Aorta (tissue), 5 donors: ENCODE measurements at places on chromosomes 16 and 17. TPM values are rescaled to one million over a fixed set of nuclear protein-coding genes. Genes with fewer than 3 reads are reported as not detected.
A peak's percentile ranks its signal among the peaks of the same experiment; 100 is the strongest.

DNA sequence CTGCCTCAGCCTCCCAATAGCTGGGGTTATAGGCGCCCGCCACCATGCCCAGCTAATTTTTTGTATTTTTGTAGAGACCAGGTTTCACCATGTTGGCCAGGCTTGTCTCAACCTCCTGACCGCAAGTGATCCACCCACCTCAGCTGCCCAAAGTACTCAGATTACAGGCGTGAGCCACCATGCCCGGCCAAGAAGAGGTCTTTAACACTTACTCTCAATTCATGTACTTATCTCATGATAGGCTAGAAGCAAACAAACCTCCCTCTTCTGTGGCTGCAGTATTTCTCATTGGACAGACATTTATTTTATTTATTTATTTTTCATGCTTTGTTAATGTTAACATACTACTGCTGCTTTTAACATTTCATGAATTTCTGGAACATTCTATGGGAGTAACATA lies 7.0 kb upstream of the NT5C start:
- no peak for DNase-seq

HOXB4 gene
- total RNA-seq, result 6.6 TPM

OR2C1 gene
- not detected for total RNA-seq

CDC6 gene
- 2.5 TPM for total RNA-seq

KRTAP2-1 gene
- total RNA-seq, result not detected

TEKT1 gene
- not detected for total RNA-seq

DNA sequence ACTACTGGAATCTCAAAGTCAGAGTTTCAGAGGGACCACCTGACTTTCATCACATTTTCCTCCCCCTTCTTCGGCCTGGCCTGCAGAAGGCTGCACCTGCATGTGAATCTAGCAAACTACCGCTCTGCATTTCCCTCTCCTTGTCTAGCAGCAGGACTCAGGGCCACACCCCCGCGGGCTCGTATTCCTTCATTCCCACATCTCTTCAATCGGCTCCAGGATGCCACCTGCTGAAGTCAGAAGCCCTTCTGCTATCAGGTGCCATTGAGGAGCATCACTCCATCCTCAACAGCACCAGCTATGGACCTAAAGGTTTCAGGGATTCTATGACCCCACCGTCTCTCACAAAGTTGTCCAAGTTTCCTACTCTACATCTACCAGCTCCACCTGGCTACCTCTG lies 169.5 kb downstream of the VPS53 start:
- no peak for DNase-seq

DNA sequence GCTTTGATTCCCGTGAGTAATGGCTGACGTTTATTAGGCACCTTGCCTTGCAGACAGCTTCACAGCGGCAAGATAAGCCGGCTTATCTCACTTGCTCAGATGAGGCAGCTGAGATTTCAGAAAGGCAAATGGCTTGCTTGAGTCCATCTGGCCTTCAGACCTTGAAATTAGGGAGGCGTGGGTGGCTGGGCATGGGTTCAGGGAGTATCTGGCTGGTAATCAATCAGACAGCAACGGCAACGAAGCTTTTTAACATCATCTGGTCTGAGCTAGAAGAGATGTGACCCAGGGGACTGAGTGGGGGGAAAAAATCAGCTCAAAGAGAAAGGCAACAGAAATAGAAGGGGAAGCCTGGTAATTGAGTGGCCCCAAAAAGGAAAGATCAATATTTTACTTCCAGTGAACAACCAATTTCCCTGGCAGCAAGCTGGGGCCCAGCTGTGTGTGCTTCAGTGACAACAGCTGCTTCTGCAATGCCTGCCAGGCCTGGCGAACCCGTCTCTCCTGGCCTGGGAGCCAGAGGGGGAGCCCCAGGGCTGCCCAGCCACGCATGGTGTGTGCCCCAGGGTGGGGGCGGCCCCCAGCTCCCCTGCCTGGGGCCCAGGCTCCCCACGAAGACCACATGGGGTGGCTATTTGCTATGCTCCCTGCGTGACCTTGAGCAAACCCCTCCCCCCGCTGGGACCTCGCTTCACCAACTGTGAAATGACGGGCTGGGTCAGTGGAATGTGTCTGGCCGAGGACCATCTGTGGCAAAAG lies 34.0 kb downstream of the RAB11FIP4 start:
- DNase-seq, result peak; percentile 46

LLGL2 gene
- total RNA-seq, result 9.7 TPM

- no peak for DNase-seq
These were observed 17.6 kb downstream of the APPBP2 start for GRCh38 chr17:60508384-60508980.

GRCh38 chr17:48442819-48443218 lies 12.8 kb upstream of the SKAP1 start:
- DNase-seq, result no peak

DNA sequence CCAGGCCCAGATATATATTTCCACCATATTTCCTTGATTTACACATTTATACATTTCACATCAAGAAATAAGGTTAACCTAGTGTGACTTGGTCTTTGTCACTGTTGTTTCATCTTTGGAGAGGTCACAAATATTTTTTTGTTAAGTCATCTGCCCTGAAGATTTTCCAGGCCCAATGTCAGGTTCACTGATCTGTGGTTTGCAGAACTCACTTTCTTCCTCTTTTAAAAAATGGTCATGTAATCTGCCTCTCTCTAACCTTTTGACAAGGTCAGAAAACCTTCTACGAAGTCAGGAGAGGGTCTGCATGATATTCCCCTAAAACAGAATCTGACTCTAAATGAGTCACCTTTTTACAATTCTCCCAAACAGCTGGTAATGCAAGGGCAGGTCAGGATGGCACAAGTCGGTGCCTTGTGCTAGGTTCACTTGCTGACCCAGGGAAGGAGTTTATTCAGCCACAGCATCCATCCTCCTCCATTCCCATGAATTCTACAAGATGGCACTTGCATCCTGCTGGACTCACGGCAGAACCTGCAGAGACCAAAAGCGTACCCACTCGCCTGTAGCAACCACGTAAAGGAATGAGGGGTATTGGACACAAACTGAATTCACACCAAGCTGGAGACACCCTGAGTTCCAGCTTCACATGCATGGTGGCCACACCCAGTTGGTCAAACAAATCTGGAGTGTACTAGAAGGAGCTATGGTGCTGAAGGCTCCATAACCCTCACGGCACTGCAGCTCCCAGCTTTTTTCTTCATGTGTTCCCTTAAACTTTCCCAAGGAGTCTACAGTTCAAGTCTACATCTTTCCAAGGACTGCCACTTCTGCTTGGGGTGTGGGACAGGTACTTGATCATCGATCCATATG lies 1.6 kb upstream of the KIAA0513 start:
- DNase-seq, result no peak

DNA sequence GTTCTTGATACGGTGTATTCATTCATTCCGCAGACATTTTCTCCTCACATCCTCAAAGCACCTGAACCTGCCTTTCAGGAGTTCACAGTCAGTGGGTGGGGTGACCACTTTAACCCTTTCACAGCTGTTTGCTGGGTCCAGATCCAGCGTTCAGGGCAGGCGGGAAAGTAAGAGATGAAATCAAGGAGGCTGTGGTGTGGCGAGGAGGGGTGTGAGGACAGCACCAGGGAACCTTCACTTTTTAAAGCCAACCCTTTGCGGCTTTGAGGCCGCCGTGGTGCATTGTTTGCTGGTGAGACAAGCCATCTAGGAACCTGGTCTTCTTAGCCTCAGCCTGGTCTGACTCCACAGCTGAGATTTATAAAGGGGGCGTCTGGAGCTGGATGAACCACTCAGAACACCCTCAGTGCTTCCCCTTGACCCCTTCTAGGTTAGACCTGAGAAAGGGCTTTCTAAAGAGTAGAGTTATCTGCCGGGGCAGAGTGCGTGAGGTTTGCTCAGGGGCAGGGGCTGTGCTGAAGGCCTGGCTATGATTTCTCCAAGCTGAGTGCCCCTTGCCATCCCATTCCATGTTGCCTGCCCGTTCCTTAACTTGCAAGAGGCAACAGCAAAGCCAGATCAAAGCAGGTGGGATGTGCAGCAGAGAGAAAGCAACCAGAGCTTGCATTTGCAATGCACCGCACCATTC lies 933 bp downstream of the CCR7 start:
- DNase-seq, result peak; percentile 69

PTX4 gene
- total RNA-seq, result 0.33 TPM

GPRC5B gene
- 10.3 TPM for total RNA-seq

- DNase-seq, result peak; percentile 77
These were observed 17.1 kb upstream of the PDXDC1 start for GRCh38 chr16:14957576-14958322.

KARS1 gene
- 60.4 TPM for total RNA-seq

PRAC1 gene
- not detected for total RNA-seq

C1QTNF1 gene
- 439 TPM for total RNA-seq

SRL gene
- 3.2 TPM for total RNA-seq

DNA sequence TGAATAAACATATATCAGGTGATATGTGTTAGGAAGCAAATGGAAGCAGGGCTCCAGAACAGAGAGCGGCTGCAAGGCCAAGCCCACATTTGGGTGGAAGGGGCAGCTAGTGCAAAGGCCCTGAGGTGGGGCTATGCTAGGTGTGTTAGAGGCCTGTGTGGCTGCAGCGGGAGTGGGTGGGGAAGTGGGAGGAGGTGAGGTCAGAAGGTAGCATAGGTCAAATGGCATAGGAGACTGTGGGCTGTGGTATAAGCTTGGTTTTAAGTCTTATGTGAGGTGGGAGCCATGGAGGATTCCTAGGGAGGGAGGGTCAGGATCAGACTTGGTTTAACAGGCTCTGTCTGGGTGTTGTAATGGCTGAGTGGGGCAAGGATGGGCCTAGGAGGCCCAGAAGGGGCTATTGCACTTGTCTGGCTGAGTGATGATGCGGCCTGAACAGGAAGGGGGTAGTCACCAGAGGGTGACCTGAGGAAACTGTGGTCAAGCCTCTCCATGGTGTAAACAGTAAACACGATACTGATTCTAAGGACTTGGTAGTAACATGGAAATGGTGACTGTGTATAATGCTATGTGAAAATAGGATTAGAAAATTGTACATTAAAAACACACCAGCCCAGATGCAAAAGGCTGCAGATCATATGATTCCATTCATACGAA lies 31.1 kb downstream of the RAI1 start:
- no peak for DNase-seq

- DNase-seq, result no peak
These were observed 62.5 kb downstream of the NQO1 start for GRCh38 chr16:69663846-69664245.

- no peak for DNase-seq
These were observed 21.1 kb upstream of the PHF12 start for GRCh38 chr17:28972437-28972836.

GRCh38 chr16:55297062-55297909 lies 26.7 kb upstream of the IRX6 start:
- DNase-seq, result no peak

- peak; percentile 89 for DNase-seq
These were observed 204.1 kb upstream of the CIBAR2 start for GRCh38 chr16:85316321-85316919.

DHRS7C gene
- not detected for total RNA-seq

DNA sequence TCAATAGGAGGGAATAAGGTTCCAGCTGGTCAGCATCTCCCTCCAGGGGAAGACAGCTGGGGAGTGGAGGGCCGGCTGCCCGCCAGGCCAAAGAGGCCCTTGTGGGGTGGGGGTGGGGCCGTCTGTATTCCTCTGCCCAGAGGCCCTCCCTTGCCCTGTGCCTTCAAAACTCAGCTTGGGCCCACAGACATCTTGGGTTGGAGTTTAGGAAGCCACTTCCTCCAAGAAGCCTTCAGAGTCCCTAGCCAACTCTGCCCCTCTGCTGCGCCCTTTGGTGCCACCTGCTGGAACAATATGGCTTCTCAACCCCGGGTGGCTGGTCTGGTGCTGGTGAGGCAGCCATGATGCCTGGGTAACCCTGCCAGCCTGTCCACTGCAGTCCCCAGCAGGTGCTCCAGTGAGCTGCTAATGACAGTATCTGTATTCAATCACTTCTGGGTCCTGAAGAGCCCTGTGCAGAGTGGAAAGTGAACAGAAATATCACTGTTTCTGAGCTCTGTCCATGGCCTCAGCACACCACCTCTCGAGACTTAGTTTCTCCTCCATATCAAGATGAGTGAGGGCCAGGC lies 16.7 kb downstream of the HSD11B2 start:
- no peak for DNase-seq

GRCh38 chr16:68273896-68274295 lies 9.6 kb downstream of the SLC7A6 start:
- no peak for DNase-seq

DNA sequence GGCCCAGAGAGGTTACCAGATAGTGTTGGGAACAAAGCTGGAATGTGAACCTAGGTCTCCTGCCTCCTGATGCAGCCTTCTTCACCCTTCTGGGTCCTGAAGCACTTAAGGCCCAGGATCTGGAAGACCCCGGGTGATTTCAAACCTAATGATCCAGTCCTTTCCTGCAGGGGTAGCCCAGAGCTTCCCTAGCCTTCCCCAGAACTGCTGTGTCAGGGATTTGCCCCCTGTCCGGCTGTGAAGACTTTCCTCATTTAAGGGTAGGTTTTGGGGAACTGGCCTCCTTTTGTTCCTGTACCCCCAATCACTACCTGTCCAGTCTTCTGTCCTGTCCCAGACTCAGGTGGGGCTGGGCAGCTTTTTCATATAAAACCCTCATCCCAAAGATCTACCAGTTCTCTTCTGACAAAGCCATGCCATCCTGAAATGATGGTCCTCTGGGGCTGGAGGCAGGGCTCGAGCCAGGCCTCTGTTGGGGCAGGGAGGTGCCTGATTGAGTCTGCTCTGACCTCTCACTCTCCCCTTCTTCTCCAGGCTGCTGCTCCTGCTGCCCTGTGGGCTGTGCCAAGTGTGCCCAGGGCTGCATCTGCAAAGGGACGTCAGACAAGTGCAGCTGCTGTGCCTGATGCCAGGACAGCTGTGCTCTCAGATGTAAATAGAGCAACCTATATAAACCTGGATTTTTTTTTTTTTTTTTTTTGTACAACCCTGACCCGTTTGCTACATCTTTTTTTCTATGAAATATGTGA lies 1.3 kb downstream of the MT1X start:
- no peak for DNase-seq

GRCh38 chr16:17173281-17173680 lies 297.5 kb downstream of the XYLT1 start:
- no peak for DNase-seq

DNA sequence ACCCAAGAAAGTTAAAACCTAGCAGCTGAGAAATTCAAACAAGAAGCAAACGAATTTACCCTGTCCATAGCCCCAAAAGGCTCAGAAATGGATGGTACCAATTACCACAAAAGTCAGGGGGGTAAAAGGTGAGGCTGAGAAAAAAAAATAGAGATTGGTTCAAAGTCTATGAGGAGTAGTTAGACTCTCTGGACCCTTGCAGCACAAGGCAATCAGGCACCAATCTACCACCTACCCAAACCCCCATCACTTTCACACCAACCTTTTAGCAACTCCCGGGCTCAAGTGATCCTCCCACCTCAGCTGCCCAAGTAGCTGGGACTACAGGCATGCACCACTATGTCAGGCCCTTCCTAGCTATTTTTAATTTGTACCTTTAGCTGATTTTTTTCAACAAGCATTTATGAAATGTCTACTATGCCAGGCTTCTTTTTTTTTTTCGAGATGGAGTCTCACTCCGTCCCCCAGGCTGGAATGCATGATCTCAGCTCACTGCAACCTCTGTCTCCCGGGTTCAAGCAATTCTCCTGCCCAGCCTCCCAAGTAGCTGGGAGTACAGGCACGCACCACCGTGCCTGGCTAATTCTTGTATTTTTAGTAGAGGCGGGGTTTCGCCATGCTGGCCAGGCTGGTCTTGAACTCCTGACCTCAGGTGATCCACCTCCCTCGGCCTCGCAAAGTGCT lies 40.8 kb downstream of the USP32 start:
- no peak for DNase-seq

- no peak for DNase-seq
These were observed 23.9 kb downstream of the RPA1 start for GRCh38 chr17:1853698-1854097.

- no peak for DNase-seq
These were observed 190.4 kb downstream of the SALL1 start for GRCh38 chr16:50960517-50961202.
